RWPE1 (cell line): ENCODE measurements at places on chromosomes 5 and 9.

DNA sequence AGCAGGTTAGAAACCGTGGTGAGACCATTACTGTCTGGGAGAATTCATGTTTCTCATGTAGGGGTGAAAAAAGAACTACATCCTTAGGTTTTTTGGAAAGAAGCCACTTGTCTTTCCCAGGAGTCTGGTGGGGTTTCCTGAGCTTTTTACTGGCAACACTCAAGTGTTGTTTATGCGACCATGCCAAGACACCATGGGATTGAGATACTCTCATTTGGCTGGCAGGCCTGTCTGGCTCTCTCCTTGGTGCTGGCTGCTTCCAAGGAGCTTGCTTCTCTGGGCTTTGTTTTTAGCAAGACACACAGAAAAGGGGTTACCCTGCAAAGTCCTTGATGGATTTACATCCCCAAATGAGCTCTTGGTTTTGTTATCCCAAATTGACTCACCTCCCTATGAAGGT, 80.9 kb upstream of the ISL1 start:
- DNase-seq: no peak

DNA sequence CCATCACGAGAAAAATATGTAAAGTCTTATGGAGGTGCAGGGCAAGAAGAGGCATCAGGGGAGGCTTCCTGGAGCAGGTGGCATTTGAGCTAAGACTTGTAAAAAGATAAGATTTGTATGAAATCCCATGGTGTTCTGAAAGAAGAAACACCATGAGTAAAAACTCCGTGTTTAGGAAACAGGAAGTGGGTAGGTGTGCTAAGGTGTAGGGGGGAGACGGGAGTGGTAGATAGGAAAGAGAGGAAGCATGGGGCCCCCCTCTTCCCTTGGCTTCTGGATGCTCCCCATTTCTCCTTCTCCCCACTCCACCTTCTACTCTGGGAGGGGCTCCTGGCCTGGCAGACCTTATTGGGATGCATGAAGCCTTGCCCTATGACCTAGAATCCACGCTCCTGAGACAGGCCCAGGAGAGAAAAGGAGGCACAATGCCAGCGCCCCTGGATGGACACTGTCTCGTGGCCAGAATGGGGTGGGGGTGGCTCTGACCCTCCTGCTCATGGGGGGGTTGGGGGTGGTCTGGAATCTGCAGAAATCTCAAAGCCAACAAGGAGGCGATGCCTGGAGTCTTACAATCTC, 103.6 kb downstream of the GTF3C4 start:
- DNase-seq: no peak

- DNase-seq: no peak
Observed at GRCh38 chr5:57937025-57937424, 454.4 kb upstream of the ACTBL2 start.

DNA sequence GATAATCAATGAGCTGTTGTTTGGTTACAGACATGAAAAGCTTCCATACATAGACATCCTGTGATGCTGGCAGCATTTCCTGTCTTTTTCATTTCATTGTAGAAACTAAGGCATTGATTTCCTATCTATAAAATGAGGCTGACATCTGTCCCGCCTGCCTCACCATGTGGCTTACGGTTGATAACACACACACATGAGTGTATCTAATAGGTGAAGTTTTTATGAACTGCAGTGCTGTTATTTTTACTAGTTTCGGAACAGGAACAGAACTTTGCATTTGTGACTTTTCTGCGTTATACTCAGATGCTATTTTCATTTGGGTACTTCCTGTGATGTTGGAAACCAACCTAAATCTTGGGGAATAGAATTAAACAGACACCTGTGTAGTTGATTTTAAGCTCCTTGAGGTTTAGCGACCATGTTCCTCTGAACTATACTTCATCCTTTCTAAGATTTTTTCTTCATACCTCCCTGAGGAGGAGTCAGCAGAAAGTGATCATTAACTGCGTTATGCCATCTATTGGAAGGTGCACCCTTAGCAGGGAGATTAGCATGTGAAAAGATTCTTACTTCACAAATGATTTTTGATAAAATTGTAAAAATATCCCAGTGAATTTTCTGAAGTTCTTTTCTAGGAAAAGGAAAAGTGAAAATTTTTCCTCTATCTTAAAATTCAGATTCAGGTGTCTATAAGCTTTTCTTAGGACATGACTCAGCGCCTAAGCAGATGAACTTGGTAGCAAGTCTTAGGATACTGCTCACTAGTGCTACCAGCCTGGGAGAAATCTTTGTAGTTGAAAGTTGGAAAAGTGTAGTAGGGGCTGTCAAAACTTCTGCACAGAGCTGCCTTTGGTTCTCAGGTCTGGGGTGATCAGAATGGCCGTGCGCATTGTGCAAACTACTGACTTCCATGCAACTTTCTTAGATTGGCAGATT, 134.5 kb downstream of the TRIO start:
- DNase-seq: no peak

DNA sequence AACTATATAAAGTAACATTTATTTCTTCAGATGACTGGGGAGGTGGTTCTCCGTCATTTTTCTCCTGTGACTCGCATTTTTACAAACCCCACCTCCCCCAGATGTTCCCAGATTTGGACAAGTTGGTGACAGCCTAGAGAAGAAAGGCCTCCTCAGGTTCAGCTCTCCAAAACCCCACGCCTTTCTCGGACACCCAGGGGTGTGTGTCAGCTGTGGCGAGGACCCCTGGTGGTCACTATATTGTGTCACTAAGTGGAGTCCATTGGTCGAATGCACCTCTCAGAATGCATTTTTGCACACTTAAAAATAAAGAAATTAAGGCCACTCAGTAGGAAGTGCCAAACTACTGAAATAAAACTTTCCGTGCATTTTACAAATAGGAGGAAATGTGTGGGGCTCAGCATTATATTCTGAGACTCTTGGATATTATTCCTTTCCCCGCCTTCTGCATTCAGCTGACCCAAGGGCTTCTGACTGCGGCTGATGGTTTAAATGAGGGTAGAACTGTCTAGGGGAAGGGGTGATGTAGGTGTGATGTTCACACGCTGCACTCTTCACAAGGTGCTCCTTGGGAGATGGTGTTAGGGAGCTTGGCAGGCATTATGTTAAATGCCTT, 47.6 kb downstream of the ACO1 start:
- DNase-seq: peak; percentile 31

DNA sequence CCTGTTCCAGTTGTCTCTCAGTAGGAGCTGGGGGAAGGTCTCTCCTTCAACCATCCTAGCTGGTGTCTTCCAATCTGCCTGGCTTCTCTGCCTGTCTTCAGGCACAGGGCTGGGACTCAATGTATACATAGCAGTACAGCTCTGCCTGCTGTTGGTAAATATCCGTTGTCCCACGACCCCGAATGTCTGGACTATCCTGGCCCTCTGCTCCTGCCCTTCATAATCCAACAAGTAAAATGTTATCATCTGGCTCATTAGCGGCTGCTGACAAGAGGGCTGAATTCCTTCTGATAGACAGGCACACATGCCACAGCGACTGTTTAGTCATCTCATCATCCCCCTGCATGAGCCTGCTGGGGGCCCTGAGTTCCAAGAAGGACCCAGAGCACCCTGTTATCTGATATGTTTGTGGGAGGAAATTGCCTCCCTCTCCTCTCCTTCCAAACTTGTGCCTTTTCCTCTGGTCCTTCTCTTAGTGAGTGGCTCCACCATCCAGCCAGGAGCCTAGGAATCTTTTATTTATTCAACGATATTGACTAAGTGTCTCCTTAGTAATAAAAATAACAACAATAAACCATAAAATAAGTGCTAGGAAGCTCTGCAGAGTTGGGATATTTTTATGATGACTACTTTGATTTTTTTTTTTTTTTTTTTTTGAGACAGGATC, 29.5 kb upstream of the TGFBR1 start:
- DNase-seq: no peak

GRCh38 chr9:122281368-122281767, 16.7 kb downstream of the MRRF start:
- DNase-seq: no peak

DNA sequence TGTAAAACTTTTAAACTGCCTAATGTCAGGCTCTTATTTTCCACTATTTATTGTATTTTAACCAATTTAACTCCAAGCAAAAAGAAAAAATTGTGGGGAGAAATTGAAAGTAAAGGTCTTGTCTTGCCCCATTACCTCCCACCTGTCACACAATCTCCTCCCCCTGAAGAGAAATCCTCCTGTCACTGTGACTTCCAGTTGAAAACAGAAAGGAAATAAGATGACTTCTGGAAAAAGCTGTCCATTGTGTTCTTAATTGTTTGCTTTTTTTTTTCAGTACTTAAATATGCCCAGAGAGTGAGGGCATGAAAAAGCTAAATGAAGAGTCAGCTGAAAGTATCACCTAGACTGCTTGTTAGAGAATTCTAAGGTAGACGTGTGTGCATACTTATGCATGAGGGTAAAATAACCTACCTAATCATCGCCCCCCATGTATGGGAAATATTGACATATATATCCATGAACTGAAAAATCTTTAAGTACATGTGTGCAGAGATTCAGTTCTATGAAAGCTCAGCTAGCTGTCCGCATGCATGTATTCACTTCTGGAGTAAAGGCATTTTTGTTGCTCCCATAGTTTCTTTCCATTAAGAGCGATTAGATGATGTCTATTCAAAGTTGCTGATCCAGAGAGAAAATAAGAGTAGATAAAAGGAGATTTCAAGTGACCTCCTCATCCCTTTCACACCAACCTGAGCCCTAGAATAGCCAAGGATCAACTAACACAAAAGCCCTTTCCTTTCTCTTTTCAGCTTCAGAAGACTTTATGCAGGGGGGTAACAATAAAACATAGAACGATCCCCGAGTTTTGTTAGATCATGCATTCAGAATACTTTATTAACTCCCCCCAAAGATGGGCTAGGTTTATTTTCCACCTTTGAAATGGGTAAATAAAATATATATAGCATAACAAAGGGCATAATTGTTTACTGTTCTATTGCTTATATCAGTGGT, 5.3 kb downstream of the NR2F1-AS1 start:
- no peak for DNase-seq

DNA sequence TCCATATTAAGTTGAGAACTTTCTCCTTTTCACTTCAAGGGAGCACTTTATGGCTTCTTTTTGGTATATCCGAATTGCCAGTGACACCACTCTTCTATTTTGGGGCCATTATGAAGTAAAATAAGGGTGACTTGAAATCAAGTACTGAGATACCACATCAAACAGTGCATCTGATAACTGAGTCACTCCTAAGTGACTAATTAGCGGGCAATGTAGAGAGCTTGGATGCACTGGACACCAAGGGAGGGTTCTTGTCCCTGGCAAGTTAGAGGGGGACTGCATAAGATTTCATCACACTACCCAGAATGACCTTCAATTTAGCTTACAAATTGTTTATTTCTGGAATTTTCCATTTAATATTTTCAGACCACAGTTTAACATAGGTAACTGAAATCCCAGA, 813.9 kb upstream of the CDH10 start:
- DNase-seq: peak; percentile 8

DNA sequence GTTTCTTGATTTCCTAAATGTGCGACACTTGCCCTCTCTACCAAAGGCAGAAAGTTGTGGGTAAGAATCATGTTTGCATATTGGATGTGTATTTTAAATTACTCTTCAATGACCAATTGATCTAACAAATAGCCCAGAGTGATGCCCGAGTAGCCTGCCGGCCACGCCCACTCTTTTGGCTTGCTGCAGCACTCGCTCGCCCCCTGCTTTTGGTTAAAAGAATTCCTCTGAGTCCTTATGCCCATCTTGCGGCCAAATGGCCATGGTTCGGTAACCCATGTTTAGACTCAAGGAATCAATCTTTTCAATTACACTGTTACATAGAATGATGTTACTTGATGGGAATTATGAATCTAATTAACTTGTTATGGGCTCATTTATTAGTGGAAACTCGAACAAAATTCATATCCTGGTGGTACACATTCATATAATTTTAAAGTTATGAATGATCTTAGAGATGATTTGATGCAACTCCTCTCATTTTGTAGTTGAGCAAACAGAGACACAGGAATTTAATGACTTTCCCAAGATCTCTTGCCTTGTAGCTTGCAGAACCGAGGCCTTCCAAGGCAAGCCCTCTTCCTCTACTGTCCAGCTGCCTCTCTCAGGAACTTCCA, 36.5 kb downstream of the PPIC start:
- DNase-seq: peak; percentile 32

DNA sequence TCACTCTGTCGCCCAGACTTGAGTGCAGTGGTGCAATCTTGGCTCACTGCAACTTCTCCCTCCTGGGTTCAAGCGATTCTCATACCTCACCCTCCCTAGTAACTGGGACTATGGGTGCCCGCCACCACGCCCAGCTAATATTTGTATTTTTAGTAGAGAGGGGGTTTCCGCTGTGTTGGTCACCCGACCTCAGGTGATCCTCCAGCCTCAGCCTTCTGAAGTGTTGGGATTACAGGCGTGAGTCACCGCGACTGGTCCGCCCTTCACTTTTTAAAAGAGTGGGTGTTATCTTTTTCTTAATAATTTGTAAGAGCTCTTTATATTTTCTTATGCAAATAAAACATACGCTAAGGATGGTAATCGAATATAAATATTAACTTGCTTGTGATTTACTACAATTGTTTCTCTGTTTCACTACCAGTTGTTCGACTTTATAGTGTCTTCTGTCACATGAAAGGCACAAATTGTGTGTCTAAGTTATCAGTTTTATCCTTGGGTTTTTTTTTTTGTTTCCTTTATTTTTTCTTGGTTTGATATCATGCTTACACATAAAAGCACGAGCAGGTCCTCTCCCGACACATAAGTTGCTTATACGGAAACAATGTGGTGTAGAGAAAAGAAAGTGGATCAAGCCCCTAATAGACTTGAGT, 1.9 kb upstream of the GPBP1 start:
- peak; percentile 51 for DNase-seq

DNA sequence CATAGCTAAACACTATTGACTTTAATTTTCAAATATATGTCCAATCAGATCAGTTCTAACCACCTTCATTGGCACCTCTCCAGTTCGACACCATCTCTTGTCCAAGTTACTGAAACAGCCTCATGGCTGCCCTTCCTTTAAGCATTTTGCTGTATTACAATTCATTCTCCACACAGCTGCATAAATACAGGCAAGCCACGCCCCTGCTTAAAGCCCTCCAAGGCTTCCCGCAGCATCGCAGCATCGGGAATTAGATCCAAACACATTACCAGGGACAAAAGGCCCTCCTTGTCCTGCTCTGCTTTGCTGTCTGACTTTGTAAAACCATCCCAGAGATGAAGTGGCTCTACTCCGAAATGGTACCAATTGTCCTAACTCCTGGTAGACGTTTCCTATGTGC, 75.1 kb upstream of the RAI14 start:
- DNase-seq: no peak

DNA sequence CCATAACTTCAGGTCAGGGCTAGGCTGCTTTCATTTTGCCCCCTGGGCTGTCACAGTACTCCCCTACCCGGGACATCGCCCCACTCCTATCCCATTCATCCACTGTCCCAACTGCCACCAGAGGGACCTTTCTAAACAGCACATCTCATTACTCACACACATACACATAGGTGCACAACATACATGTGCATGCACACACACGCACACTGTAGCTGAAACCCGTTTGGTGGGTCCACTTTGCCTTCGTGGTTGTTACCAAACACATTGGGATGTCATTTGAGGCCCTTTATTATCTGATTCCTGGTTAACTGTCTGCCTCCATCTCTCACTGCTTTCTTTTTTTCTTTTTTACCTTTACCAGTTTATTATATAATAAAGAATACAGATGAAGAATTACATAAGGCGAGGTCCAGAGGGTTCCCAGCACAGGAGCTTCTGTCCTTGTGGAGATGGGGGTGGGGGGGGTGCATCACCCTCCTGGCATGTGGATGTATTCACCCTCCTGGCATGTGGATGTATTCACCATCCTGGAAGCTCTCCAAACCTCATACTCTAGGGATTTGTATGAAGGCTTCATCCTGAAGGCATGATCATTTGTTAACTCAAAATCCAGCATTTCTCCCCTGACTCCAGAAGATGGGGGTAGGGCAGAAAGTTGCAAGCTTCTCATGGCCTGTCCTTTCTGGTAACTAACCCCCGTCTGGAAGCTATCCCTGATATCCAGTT, 186.0 kb downstream of the GOLPH3 start:
- peak; percentile 92 for DNase-seq
